T follicular helper cell (primary cell): ENCODE measurements at places on chromosomes 1 and 21.

DNA sequence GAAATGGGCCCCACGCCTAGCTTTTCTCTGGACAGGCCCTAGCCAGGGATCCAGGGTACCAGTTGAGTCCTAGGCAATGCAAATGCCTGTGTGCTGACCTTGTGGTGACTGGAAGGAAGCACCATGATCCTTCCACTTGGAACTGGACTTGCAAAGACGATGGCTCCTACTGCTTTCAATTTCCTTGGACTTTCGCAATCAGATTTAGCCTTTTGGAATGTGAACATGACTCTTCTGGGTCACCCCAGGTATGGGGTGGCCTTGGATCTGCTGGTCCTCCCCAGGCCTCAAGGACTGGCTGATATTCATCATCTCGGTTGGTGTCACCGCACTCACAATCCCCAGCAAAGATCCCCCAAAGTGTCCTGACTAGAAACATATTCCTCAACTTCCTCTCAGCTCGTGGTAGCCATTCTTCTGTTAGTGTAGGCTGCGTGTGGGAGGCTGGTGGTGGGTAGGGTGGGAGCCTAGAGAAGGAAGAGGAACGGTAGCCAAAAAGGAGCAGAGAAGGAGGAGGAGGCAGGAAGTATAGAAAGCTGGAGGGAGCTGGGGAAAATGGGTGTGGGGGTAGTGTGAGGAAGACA lies 130.5 kb downstream of the PPIAL4G start:
- DNase-seq = no peak

- DNase-seq = no peak
Measured at GRCh38 chr1:192376374-192376773, 59.6 kb downstream of the RGS21 start.

- DNase-seq = no peak
Measured at GRCh38 chr1:244012202-244012601, 38.9 kb upstream of the ZBTB18 start.

- no peak for DNase-seq
Measured at GRCh38 chr1:88668405-88668804, 15.7 kb upstream of the PKN2 start.

GRCh38 chr1:171226747-171227370 lies 21.4 kb upstream of the FMO1 start:
- no peak for DNase-seq

GRCh38 chr1:239056940-239057339 lies 329.4 kb upstream of the CHRM3 start:
- no peak for DNase-seq

- no peak for DNase-seq
Measured at GRCh38 chr1:23638188-23638619, 53.4 kb upstream of the RPL11 start.

GRCh38 chr1:80054129-80054528 lies 1047.6 kb upstream of the ADGRL4 start:
- no peak for DNase-seq

DNA sequence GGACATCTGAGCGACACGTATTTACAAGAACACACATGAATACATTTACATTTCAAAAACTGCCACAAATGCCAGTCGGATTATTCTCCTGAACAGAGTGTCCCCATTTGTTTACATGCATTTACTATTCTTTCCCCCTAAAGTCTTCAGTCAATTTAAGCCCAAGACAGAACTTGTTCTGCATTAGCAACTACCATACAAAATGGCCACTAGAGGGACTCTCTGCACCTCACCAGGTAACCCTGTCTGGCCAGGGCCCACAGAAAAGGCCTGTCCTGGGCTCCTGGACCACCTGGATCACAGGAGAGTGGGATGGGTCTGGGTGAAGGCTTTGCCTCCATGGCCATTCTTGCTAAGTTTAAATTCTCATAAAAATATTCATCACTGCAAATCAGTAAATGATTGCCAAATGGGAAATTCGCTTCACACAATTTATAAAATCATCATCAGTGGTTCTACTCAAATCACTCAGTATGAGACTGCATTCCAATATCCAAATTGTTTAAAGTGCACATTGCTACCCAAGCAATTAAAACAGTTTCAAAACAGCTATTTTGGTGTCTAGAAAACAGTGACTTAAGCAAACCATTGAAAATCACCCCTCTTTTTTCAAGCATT lies 12.5 kb upstream of the GUCA2A start:
- DNase-seq = no peak

- DNase-seq = no peak
Measured at GRCh38 chr1:91872559-91873081, 13.3 kb downstream of the TGFBR3 start.

GRCh38 chr1:93447481-93448291 lies at the start of gene FNBP1L:
Gene FNBP1L, plus strand, starts transcription at chr1:93448118. Its CDS starts 164 bp downstream, at chr1:93448282.
- peak; percentile 29 for DNase-seq

GRCh38 chr1:2179283-2180013 lies 15.1 kb downstream of the FAAP20 start:
- DNase-seq = no peak

GRCh38 chr1:54816130-54816529 lies 15.0 kb upstream of the TTC22 start:
- no peak for DNase-seq

DNA sequence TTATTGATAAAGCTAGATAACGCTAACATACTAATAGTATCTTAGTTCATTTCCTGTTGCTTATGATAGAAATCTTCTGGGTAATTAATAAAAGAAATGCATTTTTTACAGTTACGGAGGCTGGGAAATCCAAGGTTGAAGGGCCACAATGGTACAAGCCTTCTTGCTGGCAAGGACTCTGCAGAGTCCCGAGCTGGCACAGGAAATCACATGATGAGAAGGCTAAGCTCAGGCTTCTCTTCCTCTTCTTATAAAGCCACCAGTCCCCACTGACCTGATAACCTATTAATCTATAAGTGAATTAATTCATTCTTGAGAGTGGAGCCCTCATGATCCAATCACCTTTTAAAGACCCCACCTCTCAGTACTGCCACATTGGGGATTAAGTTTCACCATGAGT lies 82.6 kb downstream of the GPR161 start:
- DNase-seq = no peak

DNA sequence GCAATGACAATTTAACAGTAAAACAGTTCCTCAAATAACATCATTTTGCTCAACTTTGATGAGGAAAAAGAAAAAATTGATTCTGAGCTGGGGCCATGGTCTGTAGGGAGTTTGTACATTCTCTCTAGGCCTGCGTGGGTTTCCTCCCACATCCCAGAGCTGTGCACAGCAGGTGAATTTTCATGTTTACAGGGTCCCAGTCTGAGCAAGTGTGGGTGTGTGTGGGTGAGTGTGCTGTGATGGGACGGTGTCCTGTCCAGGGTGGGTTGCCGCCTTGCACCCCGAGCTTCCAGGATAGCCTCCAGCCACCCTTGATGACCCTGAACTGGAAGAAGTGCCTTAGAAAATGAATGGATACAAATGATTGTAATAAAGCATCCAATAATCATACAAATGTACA lies 75.6 kb upstream of the BCL10 start:
- no peak for DNase-seq

- DNase-seq = no peak
Measured at GRCh38 chr1:9167638-9168037, 38.7 kb upstream of the GPR157 start.

DNA sequence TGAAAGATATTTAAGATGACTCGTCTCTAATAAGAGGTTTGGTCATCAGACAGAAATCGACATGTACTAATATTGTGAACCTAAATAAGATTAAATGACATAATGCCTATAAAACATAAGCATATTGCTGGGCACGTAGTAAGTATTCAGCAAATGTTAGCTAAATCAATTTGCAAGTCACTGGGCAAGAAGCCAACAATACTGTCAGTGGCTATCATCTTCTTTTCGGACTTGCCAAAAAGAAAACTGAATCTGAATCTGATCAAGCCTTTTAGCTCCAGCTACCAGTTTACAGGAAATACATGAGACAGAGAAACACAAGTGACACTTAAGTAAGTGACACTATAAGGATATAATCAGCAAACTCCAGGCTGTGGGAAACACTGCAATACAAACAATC lies 46.0 kb downstream of the RPL5 start:
- no peak for DNase-seq

- DNase-seq = no peak
Measured at GRCh38 chr1:11628767-11629166, 25.5 kb downstream of the FBXO2 start.

- no peak for DNase-seq
Measured at GRCh38 chr1:61539720-61540462, 185.1 kb downstream of the TM2D1 start.

DNA sequence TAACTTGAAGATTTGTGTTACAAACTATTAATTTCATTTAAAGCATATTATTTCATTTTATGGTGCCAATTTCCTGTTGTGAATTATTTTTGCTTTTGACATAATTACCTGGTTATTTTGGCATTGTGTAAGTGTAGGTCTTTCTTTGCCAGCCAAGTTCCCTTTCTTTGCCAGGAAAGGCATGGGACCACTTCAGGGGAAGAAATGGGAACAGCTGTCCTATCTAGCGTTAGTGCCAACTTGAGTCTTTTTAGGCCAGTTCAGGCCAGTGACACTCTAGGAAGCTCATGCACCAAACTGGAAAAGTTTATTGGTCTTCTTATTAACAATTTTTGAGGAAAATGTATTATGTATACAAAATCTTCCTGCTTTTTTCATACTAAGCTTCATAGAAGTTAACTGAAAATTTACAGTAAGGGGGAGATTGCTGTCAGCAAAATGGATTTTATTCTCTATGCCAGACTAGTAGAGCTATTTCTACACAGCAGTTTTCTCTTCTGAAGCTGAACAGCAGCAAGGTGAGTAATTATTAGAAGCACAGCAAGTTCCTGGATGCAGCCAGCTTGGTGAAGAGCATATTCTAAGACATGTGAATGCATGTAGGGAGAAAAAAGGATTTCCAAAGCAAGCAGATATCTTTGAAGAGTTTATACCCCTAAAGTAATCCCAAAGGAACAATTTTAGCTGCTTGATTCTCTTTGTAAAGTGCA lies 914.6 kb upstream of the ADGRL4 start:
- no peak for DNase-seq

GRCh38 chr1:10825592-10825991 lies 29.1 kb upstream of the CASZ1 start:
- no peak for DNase-seq

- DNase-seq = no peak
Measured at GRCh38 chr1:178477373-178477772, 19.4 kb downstream of the CLEC20A start.

DNA sequence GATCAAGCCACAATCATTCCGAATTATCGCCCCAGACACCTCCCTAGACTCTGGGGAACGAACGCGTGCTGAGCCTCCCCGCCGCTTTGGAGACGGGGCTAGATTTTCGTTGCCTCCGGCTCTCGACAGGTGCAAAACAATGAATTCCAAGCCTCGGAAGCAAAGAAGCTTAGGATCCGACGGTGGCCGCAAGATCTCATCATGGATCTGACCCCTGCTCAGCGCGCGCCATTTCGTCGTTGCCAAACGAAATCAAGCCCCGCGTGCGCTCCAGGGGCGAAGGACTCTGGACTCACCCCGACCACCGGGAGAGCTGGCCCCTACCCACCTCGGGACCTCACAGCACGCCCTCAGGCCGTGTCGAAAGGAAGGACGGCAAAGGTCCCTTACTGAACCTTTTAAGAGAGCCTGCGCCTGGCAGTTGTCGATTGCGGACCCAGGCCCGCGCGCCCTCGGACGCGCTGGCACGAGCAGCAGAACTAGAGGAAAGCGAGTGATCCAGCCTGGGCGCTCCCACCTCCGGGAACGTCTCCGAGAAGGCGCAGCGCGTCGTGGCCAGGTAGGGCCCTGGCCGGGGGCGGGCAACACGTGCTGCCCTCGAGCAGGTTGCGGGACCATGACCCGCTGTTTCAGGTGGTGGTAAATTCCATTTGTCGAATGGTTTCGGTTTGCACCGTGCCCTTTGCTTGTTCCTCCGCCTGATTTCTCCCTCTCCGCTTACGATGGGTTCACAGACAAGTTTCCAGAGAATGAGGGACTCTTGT lies 1.6 kb upstream of the RUNX3 start:
- DNase-seq = no peak

GRCh38 chr1:4724001-4724400 lies 69.6 kb downstream of the AJAP1 start:
- no peak for DNase-seq

DNA sequence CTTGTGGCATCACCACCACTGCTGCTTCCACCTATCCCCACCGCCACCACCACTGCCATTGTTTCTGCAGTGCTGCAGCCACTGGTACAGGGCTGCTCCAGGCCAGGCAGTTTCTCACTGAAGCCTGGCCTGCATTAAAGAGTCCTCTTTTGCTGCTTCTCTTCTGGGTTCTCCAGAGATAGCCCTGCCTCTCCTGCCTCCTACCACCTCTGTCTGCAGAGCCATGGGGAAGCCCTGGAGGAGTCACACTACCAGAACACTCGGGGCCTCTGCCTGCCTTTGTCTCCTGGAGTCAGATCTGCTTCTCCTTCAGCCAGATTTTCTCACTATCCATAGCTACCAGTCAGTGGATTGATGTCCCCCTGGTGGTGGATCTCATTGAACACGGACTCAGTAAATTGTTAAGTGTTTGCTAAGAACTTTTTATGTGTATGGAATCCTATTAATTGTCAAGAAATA lies 37.7 kb upstream of the DDAH1 start:
- no peak for DNase-seq

GRCh38 chr21:45794027-45794426 lies 150.5 kb downstream of the PCBP3 start:
- no peak for DNase-seq

DNA sequence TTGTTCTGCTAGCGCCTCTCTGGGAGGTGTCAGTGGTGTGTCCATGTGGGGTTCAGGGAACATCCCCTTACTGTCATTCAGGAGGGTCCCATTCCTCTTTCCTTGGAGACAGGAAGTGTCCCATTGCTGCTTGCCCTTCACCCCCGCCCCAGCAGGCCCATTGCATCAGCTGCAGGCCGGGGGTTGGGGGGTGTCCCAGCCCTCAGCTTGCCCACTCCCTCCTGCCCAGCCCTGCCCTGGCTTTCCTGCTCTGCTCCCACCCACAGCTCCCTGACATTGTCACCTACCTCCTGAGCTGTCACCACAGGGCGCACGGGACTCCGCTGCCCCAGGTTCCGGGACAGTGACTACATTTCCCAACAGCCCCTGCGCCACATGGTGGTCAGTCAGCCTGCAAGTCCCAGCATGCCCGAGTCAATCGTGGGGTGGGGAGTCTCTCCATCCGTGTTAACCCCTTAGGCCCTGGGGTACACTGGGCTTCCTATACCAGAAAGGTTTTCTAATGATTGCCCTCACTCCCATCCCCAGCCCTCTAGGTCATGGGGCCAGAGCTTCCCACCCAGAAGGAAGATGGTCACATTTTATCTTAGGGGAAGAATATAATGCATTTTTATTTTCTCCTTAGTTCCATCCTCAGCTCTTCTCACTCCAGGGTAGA lies at the start of gene INPP5B:
Gene INPP5B (minus strand): TSS at position 351 of the 658 bp plus-strand sequence. CDS start 745 bp downstream, outside the sequence.
- DNase-seq = peak; percentile 14
